ENCODE measurements at places on chromosomes 3 and 15.

DNA sequence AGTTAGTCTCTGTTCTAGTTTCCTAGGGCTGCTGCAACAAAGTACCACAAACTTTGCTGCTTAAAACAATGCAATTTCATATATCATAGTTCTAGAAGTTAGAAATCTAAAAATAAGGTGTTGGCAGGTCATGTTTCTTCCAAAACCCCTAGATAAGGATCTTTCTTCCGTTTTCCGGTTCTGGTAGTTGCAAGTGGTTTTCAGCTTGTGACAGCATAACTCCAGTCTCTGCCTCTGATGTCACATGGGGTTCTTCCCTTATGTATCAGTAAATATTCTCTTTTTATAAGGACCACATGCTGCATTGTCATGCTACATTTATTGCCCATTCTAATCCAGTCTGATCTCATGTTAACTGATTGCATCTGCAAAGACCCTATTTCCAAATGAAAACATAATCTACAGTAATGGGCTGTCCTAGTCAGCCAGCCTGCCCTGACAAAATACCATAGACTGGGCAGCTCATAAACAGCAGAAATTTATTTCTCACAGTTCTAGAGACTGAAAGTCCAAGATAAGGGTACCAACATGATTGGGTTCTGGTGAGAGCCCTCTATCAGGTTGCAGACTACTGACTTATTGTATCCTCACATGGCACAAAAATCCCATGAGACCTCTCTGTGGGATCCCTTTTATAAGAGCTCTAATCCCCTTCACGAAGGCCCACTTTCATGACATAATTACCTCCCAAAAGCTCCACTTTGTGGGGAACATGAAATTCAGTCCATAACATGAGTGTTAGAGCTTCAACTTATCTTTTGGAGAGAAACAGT is 642.0 kb upstream of the NAALADL2 start:
- no peak for DNase-seq

DNA sequence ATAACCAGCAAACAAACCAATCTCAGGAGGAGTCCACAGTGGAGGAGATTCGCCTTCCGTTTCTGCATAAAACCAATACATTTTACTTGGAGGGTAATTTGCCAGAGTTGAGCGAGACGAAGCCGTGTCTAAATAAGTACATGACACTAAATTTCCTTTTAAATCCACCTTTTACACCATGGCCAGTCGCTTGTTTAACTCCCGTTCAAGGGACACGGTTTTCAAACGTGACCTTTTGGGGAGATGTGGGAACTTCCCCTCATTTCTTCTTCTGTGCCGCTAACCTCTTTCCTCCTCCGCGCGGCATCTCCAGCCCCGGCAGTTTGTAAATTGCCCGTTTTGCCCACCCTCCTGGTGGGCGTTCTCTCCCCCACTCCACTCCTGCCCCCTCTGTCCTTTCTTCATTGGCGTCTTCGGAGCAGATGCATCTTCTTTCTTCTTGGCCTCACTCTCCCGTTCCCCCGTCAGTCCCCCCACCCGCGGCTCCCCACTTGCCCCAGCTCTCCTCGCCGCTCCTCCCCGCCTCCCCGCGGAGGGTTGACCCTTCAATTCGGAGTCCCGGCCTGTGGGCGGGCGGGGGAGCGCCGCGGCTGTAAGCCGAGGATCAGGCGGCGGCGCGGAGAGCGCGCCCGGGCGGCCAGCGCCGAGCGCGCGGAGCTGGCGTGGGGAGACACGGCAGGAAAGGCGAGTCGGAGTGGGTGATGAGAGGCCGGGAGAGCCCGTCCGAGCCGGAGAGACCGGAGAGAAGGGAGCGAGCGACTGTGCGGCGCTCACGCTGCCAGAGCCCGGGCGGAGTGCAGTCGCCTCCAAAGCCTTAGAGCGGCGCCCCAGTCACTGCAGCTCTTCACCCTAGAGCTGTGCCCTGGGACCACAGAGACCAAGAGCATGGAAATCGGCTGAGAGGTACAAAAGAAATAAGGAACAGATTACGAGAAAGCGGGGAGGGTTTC is at the start of gene NLGN1:
Gene NLGN1 (plus strand): TSS at position 584 of the 950 bp plus-strand sequence.
- DNase-seq, result peak; percentile 33

- DNase-seq, result no peak
Observed at GRCh38 chr3:194974468-194975135, 288.9 kb downstream of the FAM43A start.

DNA sequence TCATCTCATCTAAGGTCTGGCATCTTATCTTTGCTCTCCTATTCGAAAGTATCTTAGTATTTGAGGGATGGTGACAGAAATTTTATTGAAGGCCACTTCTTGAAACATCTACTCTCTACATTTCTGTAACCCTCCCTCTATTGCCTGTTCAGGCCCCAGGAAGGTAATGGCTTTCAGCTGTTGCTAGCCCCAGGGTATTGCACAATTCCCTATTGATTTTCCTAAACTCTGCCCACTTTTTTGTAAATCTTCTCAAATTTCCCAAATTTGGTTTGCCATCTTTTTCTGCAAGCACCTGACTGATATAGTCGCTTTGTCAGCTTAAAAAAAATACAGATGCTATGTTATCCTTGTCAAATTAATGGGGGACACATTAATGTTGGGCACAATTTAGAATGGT is 242.1 kb downstream of the RAP2B start:
- DNase-seq, result no peak

- no peak for DNase-seq
Observed at GRCh38 chr3:22691407-22691806, 511.7 kb upstream of the UBE2E2 start.

DNA sequence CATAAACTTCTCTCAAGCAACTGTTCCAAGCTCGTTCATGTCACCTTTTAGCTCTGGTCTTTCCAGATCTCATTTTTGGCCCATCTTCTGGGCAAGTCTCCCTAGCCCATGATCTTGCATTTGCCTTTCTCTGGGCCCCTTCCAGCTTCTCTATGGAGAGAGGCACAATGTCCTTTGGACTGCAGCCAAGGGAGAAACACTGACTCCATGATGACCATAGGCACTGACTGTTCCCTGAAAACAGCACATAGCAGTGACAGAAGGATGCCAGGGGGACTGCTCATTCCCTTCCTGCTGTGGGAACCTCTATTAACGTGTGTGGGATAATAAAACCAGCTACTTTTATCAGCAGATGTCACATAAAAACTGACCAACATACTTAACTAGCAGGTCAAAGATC is 60.3 kb downstream of the STRIT1 start:
- peak; percentile 97 for DNase-seq

DNA sequence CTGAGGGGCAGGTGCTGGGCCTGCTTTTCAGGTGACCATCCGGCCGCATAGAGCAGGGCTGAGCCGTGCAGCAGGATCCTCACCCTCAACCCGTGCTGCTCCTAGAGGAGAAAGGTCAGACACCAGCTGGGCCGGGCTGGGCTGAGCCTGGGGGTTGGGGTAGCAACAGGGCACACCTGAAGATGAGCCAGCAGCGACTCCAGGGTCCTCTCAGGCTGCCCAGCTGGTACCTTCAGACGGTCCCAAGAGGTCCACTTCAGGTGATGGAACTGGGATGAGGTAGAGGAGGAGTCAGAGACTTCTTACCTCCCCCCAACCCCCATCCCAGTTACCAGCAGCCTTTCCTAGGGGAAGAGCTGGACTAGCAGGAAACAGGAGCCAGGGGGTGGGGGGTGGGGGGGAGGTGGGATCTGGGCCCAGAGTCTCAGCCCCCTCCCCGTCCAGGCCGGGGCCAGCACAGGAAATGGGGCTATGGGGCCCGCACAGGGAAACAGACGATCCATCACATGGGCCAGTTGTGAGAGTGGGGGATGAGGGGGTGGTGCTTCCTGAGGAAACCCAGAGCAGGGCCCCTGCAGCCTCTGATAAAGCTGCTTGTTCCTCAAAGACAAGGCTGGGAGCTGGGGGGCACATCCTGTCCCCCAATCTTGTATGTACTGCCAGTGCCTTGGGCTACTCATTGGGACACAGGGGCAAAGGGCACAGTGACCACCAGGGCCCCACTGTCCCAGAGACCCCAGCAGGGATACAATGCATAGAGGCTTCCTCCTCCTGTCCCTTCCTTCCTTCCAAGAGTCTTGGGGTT is 3.0 kb downstream of the INKA1 start:
- no peak for DNase-seq

GRCh38 chr15:56038015-56038414 is 44.6 kb upstream of the NEDD4 start:
- DNase-seq, result no peak

- DNase-seq, result no peak
Observed at GRCh38 chr3:148100476-148100875, 597.2 kb upstream of the AGTR1 start.

DNA sequence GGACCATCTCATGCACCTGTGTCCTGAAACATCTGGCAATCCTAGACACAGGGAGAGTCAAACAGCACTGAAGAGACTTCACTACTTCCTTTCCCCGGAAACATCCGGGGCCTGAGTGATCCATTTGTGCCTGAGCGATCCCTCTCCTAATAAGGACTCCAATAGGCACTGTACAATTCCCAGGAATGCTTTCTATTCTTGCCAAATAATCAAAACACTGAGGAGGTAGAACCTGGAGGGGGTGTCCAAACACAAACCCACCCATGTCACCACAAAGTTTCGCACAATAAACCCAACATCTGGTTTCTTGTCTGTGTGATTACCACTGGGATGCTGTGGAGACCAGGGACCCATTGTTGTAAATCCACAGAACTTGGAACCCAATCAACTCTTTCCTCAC is 205.0 kb downstream of the OPA1 start:
- no peak for DNase-seq

GRCh38 chr3:187498211-187498724 is 130.1 kb downstream of the RTP4 start:
- no peak for DNase-seq

DNA sequence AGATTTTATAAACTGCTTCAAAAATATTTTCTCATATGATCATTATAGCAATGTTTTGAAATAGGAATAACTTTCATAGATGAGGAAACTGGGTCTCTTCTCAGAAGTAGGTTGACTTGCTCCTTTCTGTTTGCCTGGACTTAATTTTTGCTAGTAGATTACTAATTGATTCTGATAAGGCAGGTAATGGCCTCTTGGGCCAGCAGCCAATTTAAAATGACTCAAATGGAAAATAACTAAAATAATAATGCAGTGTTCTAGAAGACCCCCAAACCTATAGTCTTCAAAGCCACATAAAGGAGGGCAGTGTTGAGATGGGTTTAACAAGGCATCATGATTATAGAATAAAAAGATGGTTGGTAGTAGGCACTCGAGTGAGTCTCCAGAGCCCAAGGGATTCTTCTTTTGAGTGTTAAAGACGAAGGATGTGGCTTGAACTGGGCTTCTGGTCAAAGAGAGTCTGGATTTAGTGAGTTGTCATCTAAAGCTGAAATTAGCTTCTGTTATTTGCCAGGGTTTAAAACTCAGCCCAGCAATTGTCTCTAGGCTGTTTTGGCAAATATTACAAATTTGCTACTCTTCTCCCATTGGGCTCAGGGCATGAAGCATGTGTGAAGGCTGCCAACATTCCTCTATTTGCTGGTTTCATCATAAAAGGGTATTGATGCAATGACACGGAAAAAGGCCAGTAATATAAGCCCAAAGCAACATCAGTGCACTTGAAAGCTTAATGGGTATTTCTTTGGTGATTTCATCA is 297.1 kb upstream of the MEIS2 start:
- no peak for DNase-seq

DNA sequence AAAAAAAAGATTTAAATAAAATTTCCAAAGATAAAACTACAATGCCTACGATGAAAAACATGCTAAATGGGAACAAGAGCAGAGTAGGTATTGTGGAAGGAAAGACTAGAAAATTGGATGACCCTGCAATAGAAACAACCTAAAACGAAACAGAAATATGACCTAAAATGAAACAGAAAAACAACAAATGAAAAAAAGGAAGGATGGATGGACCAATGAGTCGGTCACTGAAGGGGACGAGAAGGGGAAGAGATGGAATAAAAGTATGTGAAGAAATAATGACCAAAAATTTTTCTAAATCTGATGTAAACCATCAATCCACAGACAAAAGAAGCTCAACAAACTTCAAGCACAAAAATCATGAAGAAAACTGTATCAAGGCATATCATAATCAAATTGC is 44.8 kb downstream of the TBC1D2B start:
- DNase-seq, result no peak

DNA sequence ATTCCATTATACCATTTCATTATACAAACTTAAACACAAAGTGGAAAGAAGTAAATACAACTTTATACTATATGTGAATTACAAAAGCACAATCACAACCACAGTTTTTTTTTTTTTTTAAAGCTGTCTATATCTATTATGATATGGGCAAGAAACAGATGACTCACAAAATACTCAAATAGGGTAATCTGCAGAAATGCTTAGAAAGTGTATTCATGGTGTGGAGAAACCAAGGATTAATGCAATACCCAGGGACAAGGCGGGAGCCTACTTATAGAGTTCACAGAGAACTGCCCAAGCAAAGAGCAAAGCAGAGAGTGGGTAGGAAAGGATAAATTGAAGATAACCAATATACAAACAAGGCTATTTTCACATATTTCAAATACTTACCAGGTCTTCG is 332.0 kb downstream of the FHIT start:
- DNase-seq, result no peak

GRCh38 chr15:64337761-64338160 is 18.2 kb downstream of the CSNK1G1 start:
- DNase-seq, result no peak

DNA sequence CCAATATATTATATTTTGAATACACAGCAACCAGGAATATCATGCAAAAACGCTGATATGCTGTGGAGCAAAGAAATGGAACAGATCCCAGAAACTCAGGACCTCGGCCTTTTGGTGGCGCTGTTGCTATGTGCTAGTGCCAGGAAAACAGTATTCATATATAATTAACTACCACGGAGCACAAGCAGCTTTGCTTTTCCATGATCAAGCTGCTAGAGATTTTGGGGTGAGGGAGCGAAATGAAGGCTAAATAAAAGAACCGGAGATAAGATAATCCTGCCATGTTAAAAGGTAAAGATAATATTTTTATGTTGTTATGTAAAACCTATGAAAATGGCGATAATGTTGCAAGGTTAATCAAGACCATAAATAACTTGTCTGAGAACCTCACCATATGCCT is 157.7 kb upstream of the FAM3D start:
- DNase-seq, result no peak

DNA sequence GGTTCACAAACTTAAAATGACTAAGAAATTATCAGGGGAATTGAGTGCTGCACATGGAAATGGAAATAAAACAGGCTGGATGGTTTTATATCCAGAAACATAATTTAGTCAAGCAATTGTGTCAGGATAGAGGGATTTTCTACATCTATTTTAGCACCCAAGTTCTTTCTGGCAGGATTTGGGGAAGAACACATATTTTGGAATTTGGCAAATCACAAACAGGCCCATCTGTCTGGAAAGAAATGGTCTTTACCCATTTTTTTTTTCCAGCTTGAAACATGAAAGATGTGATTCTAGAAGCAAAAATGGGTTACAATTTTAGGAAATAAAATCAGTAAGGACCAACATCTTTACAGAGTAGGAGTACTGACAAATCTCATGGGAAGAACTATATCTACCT is 14.4 kb upstream of the UNC13C start:
- no peak for DNase-seq

- DNase-seq, result no peak
Observed at GRCh38 chr3:193795062-193795690, 202.2 kb downstream of the OPA1 start.
